ENCODE measurements at places on chromosomes 3 and 15. TPM values are rescaled to one million over a fixed set of nuclear protein-coding genes. Genes with fewer than 3 reads are reported as not detected.

- no peak for DNase-seq
These were observed 608.4 kb downstream of the CADM2 start for GRCh38 chr3:85567071-85567676.

DNA sequence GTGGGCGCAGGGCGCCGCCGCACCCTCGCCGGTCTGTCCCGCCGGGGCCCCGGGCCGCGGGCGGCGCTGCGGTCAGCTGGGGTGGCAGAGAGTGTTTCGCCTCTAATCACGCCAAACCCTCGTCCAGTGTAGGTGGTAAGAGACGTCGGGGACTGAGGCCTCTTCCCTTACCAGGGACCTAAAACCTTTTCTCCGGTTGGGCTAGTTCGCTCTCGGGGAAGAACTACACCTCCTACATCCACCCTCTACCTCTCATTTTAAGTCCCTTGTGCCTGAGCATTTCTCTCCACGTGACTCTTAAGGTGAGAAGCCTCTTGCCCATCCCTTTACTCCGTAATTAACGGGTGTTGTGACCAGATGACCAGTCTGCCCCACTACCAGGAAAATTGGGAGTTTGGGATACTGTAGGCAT, 520 bp downstream of the TMEM42 start:
- DNase-seq, result peak; percentile 14

- peak; percentile 27 for DNase-seq
These were observed 93.9 kb downstream of the PCCB start for GRCh38 chr3:136343873-136344555.

Gene CLRN1
- not detected for polyA plus RNA-seq

Gene TF
- polyA plus RNA-seq, result 4.6 TPM

Gene CRYGS
- polyA plus RNA-seq, result 9.2 TPM

Gene C3orf85
- polyA plus RNA-seq, result not detected

Measured in left lung (tissue), 14 donors.